ENCODE measurements at places on chromosomes 3 and 15. TPM values are rescaled to one million over a fixed set of nuclear protein-coding genes. Genes with fewer than 3 reads are reported as not detected.

- no peak for DNase-seq
These were observed 25.0 kb downstream of the GPR160 start for GRCh38 chr3:170062769-170063168.

The GRAMD2A gene
- total RNA-seq = not detected

The GATA2 gene
- 11.4 TPM for total RNA-seq

The GPR27 gene
- total RNA-seq = 0.84 TPM

Data from omental fat pad (tissue), 4 donors.